Stimulated activated CD8-positive, alpha-beta memory T cell treated with anti-CD3 and anti-CD28 coated beads, Interleukin-4, amount 100 ng/mL, for 1 hour (primary cell): ENCODE measurements at places on chromosomes 13 and 19.

DNA sequence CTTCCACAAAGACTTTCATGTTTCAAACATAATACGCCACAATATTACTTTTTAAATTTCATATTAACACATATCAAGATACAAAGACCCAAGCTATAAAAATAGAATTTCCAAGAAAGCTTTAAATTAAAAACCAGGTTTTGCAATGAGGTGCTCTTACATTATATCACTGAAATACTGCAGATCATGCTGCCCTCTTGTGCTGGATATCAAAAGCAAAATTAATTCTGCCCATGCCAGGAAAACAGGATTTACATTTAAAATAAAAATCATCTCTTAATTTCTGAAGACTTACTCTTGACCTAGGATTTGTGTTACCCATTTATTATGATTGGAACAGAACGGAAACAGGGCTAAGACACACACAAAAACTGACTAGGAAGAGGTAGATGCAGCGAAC is 145.0 kb downstream of the ABCC4 start:
- no peak for DNase-seq

GRCh38 chr19:35890113-35890650 is 10.2 kb downstream of the NFKBID start:
- no peak for DNase-seq

DNA sequence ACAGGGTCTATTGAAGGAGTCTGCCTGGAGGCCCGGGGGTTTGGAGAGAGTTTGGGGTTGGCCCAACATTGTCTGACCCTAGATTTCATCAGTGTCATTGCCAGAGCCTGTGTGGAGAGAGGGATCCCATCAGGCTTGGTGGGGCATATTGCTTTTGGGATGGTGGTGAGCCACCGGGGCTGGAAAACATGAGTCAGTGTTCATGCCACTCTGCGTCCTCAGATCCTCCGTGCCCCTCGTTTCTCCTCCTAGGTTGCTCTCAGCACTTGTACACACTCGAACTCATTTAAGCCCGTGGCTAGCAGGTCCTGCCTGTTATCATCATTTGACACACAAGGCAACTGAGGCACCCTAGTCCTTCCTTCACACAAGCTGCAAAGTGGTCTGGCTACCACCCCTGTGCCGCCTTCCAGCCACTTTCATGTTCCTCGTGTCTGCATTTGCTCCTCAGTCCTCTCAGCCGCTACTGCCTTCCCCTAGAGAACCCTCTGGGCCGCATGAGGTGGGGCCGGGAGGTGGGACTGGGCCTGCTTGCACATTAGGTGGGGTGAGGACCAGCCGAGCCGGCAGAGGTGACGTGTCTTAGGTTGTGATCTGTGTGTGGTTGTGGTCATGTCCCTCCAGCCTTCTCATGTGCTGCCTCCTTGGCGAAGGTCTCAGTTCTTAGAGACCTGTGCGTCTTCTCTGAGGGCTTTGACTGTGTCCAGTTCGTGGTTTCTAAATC is 3.6 kb downstream of the NACC1 start:
- no peak for DNase-seq

- DNase-seq: no peak
Measured at GRCh38 chr13:96238861-96239260, 149.0 kb downstream of the HS6ST3 start.

- DNase-seq: no peak
Measured at GRCh38 chr13:48770372-48770771, 116.6 kb downstream of the CYSLTR2 start.

DNA sequence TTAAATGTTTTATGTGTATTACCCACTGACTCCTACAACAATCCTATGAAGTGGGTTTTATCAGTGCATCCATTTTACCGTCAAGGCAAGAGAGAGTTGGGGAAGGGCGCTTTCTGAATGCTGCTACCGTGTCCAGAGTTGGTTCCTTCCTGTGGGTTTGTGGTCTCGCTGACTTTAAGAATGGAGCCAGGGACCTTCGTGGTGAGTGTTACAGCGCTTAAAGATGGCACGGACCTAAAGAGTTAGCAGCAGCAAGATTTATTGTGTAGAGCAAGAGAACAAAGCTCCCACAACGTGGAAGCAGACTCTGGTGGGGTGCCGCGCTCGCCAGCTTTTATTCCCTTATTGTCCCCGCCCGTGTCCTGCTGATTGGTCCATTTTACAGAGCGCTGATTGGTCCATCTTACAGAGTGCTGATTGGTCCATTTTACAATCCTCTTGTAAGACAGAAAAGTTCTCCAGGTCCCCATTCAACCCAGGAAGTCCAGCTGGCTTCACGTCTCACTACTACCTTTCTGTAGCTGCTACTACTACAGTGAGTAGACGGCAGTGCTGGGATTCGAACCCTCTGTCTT is 6.1 kb downstream of the OSCAR start:
- no peak for DNase-seq

- no peak for DNase-seq
Measured at GRCh38 chr19:28519952-28520861, 692.7 kb downstream of the UQCRFS1 start.

- DNase-seq: no peak
Measured at GRCh38 chr19:54209811-54210494, 9.3 kb downstream of the RPS9 start.

DNA sequence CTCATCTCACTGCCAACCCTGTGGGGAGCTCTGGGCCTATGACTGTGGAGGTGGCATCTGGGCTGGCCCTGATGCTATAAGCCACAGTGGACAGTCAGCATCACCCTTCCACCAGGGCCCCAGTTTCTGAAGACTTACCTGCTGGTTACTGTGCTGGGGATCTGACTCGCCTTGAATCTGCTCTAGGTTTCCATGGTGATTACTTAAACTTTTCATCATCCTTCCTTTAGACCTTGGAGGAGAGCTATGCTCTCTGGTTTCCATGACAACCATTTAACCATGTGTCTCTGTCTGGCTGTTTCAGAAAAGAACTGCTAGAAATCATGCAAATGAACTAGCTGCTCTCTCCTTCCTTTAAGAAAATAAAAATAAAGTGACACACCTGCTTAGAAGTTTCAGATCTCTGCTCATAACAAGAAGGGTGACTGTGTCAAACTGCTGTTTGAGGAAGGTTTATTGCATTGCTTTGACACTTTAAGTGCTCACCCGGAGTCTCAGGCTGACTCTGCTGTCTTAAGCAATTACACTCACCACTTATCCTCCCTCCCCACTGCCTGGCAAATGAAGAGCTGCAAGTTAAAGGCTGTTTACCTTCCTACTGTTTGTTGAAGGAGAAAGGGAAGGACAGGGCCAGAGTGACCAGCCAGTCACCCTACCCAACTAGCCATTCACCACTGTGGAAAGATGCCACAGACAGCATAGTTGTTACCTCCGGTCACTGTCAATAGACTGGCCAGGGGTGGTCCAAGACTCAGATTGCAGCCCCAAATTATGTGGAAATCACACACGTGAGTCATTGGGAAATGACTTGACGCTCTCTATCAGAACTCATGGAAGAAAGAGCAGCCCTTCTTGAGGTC is 87.6 kb downstream of the HSPH1 start:
- DNase-seq: no peak

DNA sequence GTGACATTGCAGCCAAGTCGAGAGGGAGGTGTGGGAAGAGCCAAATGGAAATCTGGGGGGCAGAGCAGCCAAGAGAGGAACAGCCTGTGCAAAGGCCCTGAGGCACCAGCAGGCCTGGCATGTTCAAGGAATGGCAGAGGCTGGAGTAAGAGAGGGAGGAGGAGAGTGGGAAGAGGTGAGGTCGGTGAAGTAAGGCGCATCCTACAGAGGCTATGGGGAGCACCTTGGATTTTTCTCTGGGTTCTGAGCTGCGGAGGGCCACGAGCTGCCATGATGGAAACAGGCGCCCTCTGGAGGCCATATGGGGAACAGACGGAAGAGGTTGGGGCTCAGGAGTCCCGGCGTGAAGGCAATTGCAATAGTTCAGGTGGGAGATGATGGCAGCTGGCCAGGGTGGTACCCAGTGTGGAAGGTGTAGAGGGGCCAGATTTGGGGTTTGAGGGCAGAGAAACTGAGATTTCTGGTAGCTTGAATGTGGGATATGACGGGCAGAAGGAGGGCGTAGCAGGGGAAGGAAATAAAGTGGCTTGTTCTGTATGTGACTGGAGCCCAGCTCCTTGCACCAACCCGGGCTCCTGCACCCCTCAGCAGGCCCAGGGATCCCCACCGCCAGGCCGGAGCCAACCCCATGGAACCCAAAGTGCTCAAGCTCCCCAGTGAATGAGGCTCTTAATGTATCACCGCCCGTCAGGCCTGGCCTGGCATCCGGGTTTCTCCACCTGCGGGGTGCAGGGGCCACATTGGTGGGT is 20.5 kb upstream of the STRN4 start:
- DNase-seq: no peak

- DNase-seq: no peak
Measured at GRCh38 chr19:38812009-38812840, 520 bp downstream of the LGALS4 start.

DNA sequence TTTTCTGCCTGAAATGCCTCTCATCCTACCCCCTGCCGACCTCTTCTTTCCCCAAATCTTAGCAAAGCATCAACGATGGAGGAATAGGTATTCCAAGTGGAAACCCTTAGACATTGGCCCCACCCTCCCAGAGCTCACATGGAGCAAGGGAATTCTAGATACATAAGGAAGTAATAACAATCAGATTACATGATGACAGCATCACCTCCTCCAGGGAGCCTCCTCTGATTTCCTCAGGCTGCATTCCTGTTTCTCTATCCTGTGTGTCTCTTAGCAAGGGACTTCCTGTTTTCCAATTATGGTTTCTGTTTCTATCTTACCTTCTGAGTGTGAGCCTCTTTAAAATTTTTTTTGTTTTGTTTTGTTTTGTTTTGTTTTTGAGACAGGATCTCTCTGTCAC is 246.6 kb downstream of the TSHZ3 start:
- no peak for DNase-seq

GRCh38 chr19:47190167-47190727 is 40.8 kb downstream of the BBC3 start:
- DNase-seq: no peak

DNA sequence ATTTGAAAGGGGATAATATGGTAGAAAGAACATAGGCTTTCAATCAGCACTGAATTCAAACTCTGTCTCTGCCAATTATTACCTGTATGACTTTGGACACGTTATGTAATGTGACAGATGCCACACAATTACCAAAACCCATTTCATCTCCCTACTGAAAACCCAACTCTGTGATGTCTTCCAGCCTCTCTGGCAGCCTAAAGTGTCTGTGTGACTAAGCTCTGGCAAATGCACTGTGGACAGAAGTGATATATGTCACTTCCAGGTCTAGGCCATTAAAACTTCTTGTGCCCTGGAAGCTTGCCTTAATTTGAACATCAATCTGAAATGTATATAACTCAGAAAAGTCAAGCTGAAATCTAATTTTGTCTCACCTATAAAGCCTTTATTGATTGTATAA is 552.0 kb downstream of the RFC3 start:
- no peak for DNase-seq

- no peak for DNase-seq
Measured at GRCh38 chr19:8132858-8133458, 16.4 kb downstream of the FBN3 start.

DNA sequence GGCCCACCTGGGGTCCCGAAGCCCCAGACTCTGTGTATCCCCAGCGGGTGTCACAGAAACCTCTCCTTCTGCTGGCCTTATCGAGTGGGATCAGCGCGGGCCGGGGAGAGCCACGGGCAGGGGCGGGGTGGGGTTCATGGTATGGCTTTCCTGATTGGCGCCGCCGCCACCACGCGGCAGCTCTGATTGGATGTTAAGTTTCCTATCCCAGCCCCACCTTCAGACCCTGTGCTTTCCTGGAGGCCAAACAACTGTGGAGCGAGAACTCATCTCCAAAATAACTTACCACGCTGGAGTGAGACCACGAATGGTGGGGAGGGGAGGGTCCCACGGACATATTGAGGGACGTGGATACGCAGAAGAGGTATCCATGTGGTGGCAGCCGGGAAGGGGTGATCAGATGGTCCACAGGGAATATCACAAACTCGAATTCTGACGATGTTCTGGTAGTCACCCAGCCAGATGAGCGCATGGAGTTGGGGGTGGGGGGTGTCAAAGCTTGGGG is 1.0 kb upstream of the ICAM5 start:
- no peak for DNase-seq

- no peak for DNase-seq
Measured at GRCh38 chr13:30124131-30124768, 183.1 kb downstream of the KATNAL1 start.

DNA sequence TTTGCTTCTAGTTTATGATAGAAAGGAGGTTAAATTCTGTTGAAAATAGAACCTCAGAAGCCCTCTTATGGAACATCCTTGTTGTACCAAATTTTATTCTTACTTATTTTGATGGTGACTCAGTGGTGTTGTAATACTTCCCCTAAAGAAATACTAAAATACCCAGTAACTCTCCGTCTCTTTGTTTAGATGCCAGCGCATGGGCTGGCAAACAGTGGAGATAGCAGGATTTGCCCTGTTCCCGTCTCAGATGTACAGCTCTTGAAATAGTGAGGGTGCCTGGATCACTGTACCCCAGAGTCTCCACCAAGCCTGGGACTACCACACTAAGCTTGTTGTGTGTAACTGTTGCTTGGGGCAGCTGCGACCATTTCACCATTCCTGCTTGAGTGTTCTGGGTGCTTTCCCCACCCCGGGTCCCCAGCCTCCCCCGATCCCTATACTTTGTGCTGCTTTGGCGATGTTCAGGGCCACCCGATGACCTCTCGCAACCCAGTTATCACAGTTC is 67.0 kb upstream of the TEX29 start:
- no peak for DNase-seq

- no peak for DNase-seq
Measured at GRCh38 chr19:30159636-30160035, 212.5 kb upstream of the ZNF536 start.

GRCh38 chr13:49690133-49690994 is 922 bp downstream of the EBPL start:
- DNase-seq: no peak

GRCh38 chr13:40047322-40047771 is 391.9 kb downstream of the COG6 start:
- no peak for DNase-seq

GRCh38 chr13:62563251-62563650 is 1147.6 kb upstream of the PCDH20 start:
- no peak for DNase-seq

DNA sequence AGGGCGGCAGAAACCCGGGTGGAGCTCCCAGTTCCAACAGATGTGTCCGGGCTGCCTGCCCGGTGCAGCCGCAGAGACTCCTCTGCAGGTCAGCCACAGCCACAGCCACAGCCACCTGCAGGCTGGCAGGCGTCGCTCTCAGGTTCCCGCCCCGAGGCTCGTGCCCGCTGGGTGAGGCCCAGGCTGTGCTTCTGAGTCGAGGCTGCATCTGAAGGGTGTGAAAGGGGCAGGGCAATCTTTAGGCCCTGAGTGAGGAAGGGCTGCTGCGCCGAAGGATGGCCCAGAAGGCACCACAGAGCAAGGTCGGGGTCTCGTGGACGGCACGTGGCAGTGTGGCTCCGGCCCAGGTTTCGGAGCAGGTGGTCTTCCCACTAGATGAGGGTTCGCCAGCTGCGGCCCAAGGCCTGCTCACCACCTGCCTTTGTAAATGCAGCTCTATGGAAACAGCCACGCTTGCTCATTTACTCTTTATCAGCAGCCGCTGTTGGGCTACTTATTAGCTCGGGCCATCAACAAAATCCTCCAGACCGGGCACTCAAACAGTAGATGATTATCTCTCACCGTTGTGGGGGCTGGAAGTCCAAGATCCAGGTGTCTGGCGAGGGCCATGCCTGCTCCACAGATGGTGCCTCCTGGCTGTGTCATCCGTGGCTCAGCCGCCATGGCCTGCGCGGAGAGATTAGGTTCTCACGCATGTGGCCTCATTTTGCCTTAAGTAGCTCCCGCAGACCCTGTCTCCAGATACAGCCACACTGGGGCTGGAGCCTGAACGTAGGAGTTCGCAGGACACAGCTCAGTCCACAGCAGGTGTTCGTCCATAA is 40.3 kb upstream of the TFDP1 start:
- no peak for DNase-seq
